ENCODE measurements at places on chromosomes 4 and X.

DNA sequence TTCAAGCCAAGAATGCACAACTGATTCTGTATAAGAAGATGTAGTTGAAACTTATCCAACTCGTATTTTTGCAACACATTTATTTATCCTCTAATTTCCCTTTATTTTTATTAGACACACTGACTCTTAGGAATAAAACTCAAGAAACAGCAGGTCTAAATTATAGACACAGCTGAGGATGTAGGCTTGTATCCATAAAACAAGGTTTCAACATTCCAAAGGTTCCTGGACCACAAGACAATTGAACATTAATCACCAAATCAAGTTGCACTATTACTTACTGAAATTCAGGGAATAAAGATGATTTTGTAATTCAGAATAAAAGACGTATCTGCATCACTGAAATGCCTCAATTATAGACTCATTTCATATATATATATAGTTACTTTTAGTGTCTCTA is 683.5 kb upstream of the GRIA3 start:
- no peak for DNase-seq

GRCh38 chr4:158238575-158238974 is 28.3 kb downstream of the TMEM144 start:
- no peak for DNase-seq

GRCh38 chrX:25726539-25726938 is 411.6 kb upstream of the MAGEB18 start:
- no peak for DNase-seq

GRCh38 chr4:55012363-55013230 is 112.8 kb downstream of the KDR start:
- DNase-seq, result no peak

DNA sequence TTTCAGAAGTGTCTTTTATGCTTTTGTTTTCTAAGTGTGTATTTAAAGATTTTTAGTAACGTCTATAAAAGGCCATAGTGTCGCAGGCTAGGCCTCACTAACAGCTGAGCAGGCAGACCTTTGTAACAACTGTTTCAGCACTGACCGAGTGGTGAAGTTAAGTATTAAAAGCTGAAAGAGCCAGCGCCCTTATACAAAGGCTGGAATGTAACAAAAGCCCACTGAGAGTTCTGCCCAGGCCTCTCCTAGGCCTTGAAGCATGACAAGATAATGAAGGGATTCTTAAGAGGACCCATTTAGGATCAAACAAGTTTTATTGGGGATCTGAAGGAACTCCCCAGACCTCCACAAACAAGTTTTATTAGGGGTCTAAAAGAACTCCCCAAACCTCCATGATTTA is 722.5 kb upstream of the PRKX start:
- DNase-seq, result no peak

- no peak for DNase-seq
Observed at GRCh38 chrX:36198575-36198974, 279.0 kb downstream of the CFAP47 start.

GRCh38 chrX:581720-582298 is 48.8 kb upstream of the SHOX start:
- no peak for DNase-seq

DNA sequence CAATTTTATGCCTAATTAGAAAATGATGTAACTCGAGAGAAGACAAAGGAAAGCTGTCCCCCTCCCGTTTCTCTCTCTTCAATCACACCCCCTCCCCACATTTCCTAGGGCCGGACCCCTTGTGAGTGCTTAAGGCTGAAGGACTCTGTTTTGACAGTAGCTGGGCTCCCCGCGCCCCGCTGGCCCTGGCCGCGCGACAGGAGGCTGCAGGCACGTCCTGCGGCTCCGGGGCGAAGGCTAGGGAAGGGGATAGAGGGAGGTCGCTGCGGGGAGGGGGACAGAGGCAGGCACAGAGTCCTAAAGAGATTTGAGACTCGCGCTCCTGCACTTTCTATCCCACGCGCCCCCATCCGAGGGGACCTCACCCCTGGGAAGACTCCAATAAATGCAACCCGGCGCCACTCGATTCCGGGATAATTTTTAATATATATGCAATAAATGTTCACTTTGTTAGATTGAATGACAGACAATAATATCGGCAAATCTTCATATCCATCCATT is 56.2 kb upstream of the TMEM33 start:
- DNase-seq, result no peak

DNA sequence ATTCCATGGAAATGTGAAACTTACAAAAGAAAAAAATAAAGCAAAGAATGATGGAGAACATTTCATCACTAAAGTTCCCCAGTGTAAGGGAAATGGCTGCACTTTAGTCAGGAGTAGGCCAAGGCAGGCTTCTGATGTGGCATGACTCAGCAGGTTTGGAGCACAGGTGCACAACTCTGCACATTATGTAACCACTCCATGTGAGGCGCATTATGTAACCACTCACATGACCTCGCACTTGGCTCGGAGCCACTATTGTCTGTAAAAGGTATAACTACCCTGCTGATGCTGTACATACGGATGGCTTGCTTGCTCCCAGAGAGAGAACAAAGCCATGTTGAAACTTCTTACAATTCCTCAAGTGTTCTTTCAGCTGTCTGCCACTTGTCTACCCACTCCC is 727.6 kb downstream of the TRAM1L1 start:
- DNase-seq, result no peak

DNA sequence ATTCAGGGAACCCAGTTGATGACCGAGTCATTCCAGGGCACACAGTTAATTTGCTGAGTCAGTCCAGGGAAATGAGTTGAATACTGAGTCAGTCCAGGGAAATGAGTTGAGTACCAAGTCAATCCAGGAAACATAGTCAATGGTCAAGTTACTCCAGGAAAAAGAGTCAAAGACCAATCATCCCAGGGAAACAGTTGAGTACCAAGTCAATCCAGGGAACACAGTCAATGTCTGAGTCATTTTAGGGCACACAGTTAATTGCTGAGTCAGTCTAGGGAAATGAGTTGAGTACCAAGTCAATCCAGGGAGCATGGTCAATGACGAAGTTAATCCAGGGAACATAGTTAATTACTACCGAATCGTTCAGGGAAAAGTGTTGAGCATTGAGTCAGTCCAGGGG is 754.4 kb downstream of the NLGN4X start:
- no peak for DNase-seq

GRCh38 chrX:19677121-19677520 is 161.8 kb upstream of the MAP3K15 start:
- no peak for DNase-seq

GRCh38 chr4:111500858-111501257 is 644.4 kb upstream of the FAM241A start:
- no peak for DNase-seq

DNA sequence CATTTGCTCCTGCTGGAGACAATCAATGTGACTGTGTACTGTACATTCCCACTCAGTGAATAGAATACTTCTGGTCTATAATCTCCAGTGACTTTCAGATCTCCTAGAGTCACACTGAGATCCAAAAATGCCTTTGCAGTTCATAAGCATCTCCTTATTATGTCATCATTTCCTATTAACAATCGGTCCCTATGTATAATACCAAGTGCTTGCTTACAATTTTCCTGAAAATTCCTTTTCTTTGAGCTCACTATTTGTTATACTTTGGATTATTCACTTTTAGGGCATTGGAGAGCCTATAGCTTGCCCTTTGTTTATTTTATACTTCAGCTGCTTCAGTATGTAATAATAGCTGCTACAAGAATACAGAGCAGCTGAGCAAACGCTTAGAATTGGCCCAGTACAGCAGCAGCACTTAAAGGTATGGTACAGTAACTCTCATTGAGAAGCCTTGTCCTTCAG is 313.0 kb downstream of the DCTD start:
- no peak for DNase-seq

GRCh38 chr4:125338814-125339213 is 24.1 kb downstream of the FAT4 start:
- no peak for DNase-seq

All from NCI-H1417 treated with DMSO at 0.1 percent for 48 hours (cell line).